NCI-H2081 treated with DMSO at 0.1 percent for 48 hours (cell line): ENCODE measurements at places on chromosomes 11 and 22.

DNA sequence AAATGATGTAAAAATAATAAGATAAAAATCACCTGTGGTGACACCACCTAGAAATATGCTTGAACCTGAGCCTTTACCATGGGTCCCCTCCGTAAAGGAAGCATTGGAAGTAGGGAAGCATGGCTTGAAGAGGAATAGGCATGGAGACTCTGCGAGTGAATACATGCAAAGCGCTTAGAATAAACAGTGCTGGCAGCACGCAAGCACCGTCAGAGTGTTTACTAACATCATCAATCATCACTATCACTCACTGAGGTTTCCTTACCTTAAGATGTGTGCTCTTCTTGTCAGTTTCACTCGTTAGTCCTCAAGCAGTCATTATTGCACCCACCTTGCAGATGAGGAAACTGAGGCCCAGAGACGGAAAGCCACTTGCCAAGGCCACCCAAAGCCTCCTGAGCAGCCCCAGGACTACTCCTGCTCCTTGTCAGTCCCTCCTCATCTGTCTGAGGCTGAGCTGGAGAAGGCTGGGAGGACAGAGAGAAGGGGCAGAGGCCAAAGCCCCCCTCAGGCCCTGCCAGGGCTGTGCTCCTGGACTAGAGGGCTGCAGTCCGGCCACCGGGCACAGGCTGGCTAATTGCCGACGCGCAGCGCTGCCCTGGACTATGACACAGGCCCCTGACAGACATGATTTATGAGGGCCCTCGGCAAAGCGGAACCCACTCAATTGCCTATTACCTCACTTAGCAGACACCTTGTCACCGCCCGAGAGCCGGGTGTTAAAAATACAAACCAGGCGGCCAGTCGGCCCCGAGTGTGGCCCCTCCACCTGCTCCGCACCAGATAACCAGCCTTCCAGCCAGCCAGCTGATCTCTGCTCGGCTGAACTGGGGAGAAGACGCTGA is 168.9 kb downstream of the MN1 start:
- DNase-seq, result no peak

- peak; percentile 8 for DNase-seq
Measured at GRCh38 chr11:108037211-108037610, 28.5 kb downstream of the CUL5 start.

DNA sequence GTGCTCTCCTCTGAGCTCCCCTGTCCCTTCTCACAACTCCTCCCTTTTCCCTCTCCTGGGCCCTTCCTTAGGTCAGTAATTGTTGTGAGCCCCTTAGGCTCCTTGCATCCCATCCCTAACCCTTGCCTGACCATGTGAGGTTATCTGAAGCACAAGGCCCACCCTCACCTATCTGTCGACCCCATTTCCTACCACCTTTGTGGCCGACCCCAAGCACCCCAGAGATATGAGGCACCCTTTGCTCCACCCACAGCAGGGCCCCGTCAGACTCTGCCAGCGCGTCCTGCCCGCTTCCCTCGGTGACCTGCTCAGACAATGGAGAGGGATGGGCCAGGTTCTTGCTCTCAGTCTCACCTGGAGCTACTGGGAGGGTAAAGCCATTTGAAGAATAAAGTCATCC is 1.3 kb downstream of the GNG3 start:
- DNase-seq, result no peak

- DNase-seq, result no peak
Measured at GRCh38 chr22:48843640-48844039, 984.0 kb downstream of the BRD1 start.

DNA sequence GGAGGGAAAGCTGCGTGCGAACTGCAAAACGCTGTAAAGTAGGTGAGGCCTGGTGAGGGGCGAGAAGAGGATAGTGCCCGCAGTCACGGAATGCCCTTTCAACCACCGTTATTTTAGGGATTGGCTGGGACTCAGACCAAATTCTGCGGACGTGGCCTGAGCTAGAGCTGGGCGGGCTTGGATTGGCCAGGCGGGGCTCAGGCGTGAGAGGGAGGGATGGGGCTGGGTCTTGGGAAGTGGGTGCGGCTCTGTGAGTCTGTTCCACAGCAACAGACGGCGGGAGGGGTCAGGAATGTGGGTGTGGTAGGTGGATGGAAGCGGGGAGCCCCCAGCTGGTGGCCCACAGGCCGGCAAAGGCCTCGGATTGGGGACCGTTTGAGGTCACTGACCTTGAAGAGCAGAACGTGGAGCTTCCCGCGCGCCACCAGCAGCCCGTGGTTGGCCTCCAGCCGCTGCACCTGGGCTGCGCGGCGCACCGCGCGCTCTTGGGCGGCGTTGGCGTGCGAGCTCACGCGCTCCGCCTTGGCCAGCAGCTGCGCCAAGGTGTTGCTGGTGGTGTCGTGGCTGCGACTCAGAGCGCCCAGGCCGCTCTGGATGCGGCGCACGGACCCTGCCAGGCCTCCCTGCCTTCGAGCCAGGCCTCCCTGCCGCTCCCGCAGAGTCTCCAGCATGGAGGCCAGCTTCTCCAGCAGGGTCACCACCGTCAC is 444 bp downstream of the CAVIN3 start:
- DNase-seq, result no peak

DNA sequence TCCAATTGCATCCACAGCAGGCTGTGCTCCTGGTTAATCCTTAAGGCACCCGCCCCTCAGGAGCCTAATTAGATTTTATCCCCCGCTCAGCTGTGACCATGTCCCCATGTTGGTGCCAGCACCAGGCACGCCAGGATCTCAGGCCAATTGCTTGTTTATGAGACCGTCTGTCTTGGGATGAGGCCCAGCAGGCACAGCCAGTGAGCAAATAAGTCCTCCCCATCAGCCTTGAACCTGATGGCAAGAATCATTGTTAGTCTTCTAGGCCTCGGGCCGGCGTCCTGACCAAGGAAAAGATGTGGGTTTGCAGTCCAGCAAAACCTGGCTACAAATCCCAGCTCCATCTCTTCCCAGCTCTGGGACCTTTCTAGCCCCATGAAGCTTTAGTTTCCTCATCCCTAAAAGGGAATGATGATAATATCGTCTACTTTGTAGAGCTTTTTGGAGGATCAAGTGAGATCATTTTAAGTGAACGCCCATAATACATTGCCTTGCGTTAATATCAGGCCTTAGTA is 57.3 kb downstream of the TP53I11 start:
- DNase-seq, result no peak

GRCh38 chr22:21599053-21599893 is 30.5 kb downstream of the YDJC start:
- no peak for DNase-seq

- DNase-seq, result no peak
Measured at GRCh38 chr11:2104524-2105440, 34.4 kb downstream of the IGF2 start.

DNA sequence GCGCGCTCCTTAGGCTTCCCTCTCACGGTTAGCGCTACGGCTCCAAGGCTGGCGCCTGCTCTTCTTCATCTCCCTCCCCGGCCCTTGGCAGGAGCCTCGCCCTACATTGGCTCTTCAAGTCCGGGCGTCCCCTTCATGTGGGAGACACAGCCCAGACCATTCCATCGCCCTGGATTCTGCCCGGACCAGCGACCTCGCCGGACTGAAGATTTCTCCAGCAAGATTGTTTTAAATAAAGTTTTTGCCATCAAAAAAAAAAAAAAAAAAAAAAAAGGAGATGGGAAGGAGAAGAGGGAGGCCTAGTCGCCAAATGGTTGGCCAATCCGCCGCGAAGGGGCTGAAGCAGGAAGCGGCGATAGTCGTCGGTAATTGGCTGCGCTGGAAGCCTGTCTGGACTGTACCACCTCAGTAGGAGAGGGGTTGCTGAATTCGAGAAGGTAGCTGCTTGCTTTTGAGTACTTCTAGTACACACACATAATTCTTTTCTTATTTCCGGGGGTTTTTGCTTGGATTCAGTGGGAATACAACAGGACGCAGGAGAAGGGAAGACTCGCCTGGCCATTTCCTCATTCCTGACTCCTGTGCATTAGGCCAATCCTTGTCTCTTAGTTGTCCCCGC is 688 bp upstream of the ZDHHC5 start:
- DNase-seq, result peak; percentile 96

- no peak for DNase-seq
Measured at GRCh38 chr22:47564158-47564450, 801.7 kb downstream of the TBC1D22A start.

DNA sequence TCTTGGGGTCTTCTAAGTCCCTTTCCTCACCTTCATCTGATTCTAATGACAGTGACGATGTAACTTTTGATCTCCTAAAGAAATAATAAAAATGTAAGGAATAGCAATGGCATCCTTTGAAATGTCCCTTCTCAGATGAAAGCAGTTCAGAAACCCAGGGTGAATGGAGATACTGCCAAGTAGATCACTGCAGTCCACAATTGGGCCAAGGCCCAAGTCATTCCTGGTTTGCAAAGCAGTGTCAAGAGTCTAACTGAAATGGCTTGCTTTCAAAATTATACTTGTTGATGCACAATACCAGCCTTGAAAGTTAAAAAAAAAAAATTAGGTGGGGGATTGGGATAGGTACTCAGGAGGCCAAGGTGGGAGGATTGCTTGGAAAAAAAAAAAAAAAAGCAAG is 20.4 kb downstream of the ASCC2 start:
- DNase-seq, result no peak

DNA sequence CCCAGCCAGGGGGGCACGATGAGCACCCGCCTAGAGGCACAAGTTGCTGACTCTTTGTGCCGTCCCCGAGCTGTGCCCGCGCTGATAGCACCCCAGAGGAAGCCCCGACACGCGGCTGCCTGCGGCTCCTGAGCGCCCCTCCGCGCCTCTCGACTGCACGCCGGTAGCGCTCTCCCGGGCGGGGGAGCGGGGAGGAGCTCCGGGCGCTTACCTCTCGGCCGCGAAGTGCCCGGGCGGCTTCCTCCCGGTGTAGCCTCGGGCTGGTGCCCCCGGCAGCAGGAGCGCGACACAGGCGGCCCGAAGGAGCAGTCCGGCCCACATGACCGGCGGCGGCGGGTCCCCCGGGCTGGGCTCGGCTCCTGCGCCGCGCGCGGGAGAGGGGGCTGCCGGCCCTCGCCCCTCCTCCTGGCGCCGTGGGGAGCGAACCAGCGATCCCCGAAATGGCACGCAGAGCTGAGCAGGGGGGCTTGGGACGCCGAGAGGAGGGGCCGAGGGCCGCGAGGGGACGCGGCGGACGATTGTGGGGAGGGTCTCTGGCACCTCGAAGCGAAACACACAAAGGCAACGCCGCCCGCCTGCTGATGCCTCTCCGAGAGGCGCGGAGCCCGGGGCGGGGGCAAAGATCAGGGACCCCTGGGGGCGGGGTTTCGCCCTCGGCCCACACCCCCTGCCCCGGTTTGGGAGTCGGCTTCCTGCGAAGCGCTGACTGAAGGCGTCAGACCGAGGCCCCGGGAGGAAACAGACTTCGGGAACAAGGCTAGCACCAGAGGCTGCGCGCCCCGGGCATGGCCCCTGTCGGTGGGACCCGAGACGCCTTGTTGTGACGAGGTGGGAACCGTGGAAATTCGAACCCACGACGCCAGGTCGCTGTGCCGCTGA is at the start of gene VWCE:
VWCE (minus strand) TSS at position 600 of the 879 bp plus-strand sequence; CDS start at position 321, 279 bp downstream.
- peak; percentile 8 for DNase-seq

GRCh38 chr11:104118105-104118744 is 45.7 kb downstream of the PDGFD start:
- DNase-seq, result no peak

DNA sequence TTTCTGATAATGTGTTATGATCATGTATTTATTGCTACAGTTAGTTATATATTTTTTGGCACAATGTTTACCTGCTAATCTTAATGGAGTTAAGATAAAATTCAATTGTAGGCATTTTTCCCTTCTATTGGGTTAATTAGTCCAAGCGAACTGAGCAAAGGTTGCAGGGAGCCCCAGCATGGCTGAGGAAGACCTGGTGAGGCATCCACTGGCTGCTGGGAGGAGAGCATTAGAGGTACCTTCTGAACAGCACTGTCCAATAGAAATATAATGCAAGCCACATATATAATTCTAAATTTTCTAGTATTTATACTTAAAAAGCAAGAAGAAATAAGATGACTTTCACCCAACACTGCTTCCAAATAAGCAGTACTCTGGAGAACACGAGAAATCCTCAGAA is 689 bp upstream of the TMEM126A start:
- no peak for DNase-seq

DNA sequence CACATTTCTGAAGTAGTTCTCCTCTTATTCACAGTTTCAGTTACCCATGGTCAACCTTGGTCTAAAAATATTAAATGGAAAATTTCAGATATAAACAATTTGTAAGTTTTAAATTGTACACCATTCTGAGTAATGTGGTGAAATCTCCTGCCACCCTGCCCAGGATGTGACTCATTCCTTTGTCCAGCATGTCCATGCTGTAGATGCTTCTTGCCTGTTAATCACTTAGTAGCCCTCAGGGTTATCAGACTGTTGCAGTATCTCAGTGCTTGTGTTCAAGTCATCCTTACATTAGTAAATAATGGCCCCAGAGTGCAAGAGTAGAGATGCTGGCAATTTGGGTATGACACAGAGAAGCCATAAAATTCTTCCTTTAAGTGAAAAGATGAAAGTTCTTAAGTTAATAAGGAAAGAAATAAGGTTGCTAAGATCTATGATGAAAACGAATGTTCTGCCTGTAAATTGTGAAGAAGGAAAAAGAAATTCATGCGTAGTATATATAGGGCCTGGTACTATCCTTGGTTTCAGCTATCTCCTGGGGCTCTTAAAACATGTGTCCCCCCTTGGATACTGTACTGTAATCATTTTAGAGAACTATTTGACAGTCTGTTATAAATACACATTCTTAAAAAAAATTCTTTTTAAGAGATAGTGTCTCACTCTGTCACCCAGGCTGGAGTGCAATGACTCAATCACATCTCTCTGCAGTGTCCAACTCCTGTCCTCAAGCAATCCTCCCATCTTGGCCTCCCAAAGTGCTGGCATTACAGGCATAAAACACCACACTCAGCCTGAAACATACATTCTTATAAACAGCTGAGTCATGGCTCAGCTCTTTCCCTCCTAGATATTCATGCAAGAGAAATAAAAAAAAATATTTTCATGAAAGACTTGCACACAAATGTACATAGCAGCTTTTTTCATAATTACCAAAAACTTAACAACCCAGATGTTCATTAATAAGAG is 31.3 kb downstream of the MTNR1B start:
- DNase-seq, result no peak

GRCh38 chr22:27866135-27867084 is 52.6 kb downstream of the PITPNB start:
- DNase-seq, result no peak

DNA sequence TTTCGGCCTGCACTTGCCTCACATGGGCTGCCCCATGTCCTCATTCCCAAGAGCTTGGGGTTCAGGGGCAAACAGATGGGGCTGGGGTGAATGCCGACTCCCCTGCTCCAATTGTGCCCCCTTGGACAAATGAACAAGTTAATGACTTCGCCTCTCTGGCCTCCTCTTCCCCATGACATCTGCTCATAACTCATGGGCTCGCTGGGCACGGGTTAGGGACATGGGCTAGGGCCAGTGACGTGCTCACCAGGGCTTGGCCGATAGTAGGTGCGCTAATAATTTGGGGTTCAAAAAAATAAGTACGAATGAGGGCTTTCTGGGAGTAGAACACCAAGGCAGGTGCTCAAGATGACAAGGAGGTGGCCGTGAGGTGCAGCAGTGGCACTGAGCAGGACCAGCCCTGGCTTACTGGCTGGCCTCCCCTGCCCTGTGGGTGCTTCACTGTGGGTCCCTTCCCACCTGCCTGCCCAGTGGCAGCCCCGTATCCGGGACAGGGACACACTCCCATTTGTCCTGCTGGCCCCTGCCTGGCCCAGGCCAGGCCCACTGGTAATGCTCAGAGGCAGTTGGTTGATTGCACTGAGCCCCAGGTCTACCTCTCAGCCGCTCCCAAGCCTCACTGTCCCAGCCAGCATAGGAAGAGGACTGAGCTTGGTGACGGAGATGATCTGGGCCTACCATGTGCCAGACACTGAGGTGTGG is 12.3 kb downstream of the CBX6 start:
- DNase-seq, result no peak

GRCh38 chr11:73189315-73189714 is 28.8 kb upstream of the P2RY2 start:
- DNase-seq, result no peak

GRCh38 chr11:336659-337198 is 16.1 kb upstream of the IFITM3 start:
- no peak for DNase-seq
